Neural crest cell (in vitro differentiated cells): ENCODE measurements at places on chromosomes 3 and 15.
A peak's percentile ranks its signal among the peaks of the same experiment; 100 is the strongest.

- no peak for DNase-seq
These were observed 287.3 kb upstream of the TLE3 start for GRCh38 chr15:70385052-70385451.

DNA sequence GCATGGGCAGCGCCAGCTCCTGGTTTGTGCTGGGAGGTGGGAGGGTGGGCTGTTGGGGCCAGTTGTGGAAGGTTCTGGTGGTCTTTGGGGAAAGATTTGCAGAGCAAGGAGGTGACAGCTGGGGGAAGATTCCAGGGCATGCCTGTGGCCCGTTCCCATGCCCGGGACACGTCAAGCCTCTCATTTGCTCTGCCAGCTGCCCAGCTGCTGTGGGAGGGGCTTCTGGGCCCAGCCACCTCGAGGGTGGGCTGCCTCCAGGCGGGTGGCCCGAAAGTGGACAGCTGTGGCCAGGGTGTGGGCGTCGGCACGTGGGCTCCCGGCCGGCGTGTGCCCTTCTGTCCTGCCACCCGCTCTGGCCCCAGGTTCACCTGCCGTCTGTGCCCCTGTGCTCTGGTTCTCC, 17.2 kb downstream of the PLXNA1 start:
- no peak for DNase-seq

DNA sequence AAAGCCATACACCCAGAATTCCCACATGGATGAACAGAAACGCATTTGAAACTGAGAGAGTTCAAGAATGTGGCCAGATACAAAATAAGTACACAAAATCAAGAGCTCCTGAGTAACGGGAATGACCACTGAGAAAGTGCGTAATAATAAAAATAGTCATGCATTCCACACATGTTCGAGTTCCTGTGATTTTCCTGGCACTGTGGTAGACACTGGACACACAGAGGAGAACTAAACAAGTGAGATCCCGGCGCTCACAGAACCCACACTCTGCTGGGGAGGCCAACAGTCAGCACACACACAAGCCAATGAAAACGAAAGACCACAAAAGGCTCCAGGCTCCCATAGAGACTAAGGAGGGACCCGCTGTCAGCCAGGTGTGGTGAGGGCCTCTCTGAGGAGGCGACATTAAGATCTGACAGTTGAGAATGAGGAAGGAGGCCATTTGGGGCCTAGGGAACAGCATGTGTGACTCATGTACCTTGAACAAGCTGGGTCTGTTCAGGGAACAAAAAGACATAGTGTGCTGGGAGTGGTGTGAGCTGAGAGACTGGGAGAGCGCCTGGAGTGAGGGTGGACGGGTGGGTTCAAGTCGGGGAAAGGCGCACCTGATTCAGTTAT, 5.1 kb downstream of the FAM107A start:
- DNase-seq: no peak

DNA sequence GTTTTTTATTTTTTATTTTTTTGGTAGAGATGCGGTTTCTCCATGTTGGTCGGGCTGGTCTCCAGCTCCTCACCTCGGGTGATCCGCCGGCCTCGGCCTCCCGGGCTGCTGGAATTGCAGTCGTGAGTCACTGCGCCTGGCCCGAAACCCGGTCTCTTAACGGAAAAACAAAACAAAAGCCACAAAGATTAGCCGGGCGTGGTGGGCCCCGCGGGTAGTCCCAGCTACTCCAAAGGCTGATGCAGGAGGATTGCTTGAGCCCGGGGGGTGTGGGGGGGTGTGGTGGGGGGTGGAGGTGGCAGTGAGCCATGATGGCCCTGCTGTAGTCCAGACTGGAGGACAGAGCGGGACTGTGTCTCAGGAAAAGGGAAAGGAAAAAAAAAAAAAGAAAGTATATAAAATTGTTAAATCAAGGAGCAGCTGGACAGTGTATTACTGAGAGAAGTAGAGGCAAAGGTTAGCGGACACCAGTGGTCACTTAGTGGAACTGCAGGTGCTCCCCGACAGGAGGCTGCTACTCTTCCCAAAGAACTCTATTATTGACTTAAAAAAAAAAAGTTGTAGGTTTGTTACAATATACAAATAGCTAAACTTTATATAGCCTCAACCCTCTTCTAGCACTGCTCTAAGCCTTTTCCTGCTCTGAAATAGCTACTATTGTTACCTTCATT, 30.3 kb upstream of the TUBGCP5 start:
- no peak for DNase-seq

DNA sequence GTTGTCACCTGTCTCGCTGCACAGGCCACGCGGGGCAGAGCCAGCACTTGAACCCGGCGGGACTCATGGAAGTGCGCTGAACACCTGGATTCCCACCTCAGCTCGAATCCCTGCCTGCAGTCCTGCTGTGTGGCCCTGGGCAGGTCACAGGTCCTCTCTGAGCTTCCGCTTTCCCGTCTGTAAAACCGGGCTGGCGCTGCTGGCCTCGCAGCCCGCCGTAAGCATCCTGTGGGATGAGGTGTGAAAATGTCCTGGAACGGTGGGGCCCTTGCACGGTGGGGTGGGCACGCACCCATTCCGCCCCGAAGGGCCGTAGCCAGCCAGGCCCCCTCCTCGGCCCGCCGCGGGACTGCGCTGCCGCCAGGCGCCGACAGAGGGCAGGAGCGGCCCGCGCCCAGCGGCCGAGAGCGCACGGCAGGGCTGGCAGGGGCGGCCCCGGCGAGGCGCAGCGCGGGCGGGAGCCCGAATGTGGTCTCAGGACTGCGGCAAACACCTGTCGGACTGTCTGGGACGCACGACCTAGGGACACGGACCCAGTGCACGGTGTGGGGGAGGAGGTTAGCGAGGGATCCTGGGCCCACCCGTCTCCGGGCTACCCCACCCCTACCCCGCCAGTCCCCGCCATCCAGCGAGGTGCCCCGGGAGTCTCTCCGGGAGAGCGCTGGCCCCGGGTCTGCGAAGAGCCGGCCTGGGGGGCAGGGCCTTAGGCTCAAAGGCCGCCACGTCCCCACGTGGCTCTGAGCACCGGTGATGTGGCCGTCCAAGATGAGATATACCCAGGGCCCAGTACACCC, 40.4 kb downstream of the DNAJB8 start:
- DNase-seq: peak; percentile 72

- DNase-seq: no peak
These were observed 94.1 kb downstream of the ITPR1 start for GRCh38 chr3:4587061-4587837.

GRCh38 chr3:27861046-27862036, 139.2 kb upstream of the EOMES start:
- no peak for DNase-seq

GRCh38 chr15:100809587-100809986, 70.0 kb upstream of the ALDH1A3 start:
- no peak for DNase-seq

GRCh38 chr3:192816351-192816750, 89.0 kb upstream of the FGF12 start:
- peak; percentile 1 for DNase-seq

DNA sequence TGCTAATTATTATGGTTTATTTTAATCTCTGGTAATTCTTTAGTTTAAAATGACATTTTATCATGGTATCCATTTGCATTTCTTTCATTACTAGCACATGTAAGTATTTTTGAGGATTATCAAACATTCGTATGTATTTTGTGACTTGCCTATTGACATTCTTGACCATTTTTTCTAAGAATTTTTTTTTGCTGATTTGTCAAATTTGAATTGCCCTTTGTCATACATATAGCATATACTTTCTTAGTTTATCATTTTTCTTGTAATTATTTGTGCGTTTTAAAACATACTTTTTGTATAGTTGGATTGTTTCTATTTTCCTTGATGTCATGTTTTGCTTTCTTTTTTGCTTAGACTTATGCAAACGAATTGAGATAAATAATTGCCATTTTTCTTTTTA, 358.5 kb upstream of the RBMS3 start:
- DNase-seq: no peak

DNA sequence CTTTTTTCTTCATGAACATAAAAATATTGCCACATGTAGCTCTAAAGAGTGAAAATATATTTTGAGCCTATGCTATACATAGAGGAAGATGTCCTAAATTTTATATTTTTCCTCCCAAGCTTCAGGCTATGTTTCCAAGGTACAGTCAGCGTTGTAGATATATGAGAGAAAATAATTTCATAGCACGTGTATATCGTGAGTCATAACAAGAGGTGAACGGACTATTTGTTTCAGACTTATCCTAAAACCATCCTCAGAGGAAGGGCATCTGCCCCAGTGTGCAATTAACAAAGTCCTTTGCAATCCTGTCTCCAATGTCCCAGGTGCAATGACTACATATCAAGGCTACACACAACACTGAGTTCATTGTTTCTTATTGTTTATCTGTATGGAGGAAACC, 177.3 kb upstream of the ARRDC4 start:
- DNase-seq: no peak

- no peak for DNase-seq
These were observed 501.8 kb downstream of the ZPLD1 start for GRCh38 chr3:102936511-102937045.
